ENCODE measurements at places on chromosomes 6 and 20. TPM values are rescaled to one million over a fixed set of nuclear protein-coding genes. Genes with fewer than 3 reads are reported as not detected.

DNA sequence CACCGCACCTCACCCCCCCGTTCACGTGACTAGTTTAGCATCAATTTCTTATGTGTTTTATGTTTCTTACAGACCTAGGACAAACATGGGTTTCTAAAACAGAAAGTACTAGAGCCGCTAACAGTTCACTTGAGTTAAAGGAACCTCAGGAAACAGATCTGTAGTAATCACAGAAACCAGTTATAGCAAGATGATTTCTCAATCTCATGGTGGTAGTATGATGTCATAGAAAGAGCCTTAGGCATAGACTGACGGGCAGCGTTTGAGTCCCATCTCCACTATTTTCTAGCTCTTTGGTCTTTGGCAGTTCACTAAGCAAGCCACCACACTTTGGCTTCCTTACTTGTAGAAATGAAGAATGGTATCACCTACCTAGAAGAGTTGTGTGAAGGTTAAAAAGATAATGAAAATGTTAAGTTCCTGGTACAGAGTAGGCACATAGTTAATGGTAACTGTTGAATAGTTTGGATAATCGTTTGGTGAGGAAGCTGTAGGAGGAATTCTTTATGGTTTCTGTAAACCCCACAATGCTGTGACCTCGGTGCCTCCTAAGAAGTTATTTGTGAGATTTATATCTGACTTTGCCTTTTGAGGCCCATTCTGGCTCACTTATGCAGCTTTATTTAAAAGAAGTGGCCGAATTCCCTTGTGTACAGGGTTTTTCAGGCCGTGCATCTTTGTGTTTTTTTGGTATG is 21.3 kb downstream of the CTNNBL1 start:
- DNase-seq, result no peak

- DNase-seq, result no peak
Measured at GRCh38 chr6:163099621-163100171, 314.8 kb upstream of the QKI start.

GRCh38 chr6:118554698-118555097 is 6.6 kb downstream of the PLN start:
- no peak for DNase-seq

DNA sequence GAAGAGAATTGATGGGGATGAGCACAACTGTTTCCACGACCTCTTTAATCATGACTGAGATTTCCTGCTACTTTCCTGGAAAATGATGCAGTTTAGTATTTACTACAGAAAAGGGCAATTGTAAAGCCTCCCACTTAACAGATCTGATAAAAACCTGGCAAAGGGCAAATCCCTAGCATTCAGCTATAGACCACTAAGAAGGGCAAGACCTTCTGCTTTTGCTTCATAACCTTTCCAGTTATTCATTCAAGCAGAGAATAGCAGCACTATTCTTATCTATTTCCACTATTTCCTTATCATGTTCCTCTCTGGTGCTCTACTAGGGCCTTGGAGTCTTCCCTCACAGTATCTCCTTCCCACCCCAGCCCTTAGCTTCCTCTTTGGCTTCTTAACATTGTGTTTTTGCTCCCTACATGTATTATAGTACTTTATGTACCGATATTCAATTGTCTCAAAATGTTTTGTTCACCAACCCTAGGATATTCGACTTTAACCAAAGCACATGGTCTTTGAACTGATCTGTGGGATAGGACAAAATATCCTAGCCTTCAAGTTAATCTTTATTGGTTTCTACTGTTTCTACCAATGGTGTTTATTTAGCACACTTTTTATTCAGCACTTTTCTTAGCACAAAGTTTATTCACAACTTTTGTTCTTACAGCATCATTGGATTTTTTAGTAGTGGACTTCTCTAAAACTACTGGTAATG is 32.7 kb upstream of the MANEA start:
- DNase-seq, result no peak

- DNase-seq, result no peak
Measured at GRCh38 chr6:52305411-52305810, 20.9 kb upstream of the MCM3 start.

DNA sequence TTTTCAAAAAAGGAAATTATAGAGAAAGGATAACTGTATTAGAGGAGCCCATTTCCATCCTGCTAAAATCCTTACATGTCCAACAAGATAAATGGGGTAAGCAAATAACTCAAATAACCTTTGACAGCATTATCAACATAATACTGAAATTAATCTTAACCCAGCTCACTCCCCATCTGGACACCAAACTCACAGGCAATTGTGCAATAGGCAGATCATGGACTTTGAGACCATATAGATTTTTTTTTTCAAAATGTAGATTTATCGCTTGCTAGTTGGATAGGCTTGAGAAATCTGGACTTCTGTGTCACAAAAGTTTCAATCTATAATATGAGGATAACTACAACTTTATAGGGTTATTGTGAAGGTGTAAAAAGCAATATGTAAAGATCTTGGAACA is 134.4 kb upstream of the ASCC3 start:
- DNase-seq, result no peak

DNA sequence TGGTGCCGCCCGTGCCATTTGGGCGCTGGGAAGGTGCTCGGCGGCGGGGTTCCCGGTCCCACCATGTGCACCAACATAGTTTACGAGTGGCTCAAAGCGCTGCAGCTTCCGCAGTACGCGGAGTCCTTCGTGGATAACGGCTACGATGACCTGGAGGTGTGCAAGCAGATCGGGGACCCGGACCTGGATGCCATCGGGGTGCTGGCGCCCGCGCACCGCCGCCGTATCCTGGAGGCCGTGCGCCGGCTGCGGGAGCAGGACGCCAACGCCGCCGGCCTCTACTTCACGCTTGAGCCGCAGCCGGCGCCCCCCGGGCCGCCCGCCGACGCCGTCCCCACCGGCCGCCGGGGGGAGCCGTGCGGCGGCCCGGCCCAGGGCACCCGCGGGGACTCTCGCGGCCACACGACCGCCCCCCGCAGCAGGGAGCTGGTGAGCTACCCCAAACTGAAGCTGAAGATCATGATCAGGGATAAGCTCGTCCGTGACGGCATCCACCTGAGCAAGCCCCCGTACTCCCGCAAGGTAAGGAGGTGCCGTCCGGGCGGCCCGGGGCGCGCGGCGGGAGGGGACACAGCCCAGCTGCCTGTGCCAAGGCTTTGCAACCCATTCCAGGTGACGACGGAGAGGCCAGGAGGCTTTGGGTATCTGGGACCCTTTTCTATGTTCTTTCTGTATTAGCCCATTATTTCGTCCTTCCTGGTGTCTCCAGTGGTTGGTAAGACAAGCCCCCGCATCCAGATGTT is 547 bp downstream of the SAMD5 start:
- DNase-seq, result peak; percentile 47

DNA sequence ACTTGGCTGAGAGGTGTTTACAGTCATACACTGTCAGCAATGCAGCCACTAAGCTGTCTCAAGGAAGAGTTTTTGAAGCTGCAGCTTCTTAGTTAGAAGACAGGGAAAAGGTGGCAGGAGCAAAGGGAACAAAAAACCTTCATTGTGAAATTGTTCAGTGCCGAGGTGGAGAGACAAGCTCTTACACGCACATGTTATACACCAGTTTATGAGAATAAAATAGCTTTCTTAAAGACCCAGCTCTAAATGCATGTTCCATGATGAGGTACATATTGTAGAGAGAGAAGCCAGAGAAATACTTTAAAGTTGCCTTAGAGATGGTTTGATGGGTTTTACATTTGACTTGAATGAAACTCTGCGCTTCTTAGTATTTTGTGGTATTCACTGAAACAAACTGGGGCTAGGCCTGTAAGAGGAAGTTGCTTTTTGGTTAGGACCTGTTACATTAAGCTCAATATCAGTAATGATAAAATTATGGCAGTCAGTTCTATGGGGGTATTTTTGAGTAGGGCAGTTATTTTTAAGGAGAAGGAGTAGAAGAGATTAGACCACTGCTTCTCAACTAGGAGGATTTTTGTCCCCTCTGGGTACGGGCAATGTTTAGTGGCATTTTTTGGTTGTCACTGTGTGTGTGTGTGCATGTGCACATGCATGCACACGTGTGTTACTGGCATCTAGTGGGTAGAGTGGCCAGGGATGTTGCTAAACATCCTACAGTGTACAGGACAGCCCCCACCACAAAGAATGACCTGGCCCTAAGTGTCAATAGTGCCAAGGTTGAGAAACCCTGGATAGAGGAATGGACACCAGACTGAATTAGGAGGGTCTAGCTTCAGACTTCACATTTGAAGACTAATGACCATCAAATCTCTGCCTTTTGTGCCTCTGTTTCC is 9.8 kb downstream of the NEDD9 start:
- DNase-seq, result no peak

- no peak for DNase-seq
Measured at GRCh38 chr6:45558858-45559257, 181.1 kb upstream of the SUPT3H start.

DNA sequence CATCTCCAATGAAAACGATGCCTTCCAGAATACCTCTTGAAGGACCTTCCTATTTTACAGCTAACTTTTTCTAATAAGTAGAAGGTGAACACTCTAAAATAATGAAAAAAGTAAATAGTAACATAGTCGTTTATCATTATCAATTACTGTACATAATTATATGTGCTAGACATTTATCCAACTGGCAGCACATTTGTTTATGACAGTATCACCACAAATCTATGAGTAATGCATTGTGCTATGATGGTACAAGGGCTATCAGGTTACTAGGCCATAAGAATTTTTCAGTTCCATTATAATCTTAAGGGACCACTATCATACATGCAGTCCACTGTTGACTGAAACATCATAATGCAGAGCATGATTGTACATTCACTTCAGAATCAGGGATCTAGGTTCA is 68.4 kb downstream of the ATG5 start:
- DNase-seq, result peak; percentile 47

- DNase-seq, result no peak
Measured at GRCh38 chr20:43372051-43372450, 85.6 kb upstream of the SRSF6 start.

- DNase-seq, result peak; percentile 74
Measured at GRCh38 chr6:53347921-53348370, 804 bp downstream of the ELOVL5 start.

GRCh38 chr6:142929751-142930358 is 15.1 kb downstream of the HIVEP2 start:
- no peak for DNase-seq

DNA sequence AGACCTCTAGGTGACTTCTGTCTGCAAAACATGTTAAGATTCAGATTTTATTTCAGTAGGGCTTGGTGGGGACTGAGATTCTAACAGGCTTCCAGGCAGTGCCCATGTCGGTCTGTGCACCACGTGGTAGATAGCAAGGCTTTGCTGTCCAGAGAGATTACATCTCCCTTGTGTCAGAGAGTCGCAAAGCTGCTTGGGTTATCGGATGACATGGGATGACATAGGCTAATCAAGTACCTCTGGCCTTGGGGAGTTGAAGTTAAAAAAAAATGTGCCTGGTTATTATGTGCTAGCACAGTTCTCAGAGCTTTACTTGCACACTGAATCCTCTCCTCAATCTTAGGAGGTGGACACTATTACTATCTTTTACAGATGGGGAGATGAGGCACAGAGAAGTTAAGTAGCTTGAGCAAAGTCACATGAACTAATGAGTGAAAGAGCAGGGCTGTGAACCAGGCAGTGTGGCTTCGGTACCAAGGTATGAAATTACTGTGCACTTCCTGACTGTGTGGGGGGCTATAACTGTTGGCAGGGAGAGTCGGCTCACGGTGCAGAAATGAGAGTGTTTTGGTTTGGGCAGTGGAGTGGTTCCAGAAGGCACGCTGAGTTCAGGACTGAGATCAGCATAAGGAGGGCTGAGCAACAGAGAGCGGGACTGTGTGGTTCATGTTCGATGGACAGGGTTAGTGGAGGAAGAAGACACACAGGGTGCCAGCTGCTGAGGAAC is 41.1 kb downstream of the FARS2 start:
- DNase-seq, result no peak

GRCh38 chr6:153942361-153942760 is 96.7 kb upstream of the OPRM1 start:
- DNase-seq, result no peak

DNA sequence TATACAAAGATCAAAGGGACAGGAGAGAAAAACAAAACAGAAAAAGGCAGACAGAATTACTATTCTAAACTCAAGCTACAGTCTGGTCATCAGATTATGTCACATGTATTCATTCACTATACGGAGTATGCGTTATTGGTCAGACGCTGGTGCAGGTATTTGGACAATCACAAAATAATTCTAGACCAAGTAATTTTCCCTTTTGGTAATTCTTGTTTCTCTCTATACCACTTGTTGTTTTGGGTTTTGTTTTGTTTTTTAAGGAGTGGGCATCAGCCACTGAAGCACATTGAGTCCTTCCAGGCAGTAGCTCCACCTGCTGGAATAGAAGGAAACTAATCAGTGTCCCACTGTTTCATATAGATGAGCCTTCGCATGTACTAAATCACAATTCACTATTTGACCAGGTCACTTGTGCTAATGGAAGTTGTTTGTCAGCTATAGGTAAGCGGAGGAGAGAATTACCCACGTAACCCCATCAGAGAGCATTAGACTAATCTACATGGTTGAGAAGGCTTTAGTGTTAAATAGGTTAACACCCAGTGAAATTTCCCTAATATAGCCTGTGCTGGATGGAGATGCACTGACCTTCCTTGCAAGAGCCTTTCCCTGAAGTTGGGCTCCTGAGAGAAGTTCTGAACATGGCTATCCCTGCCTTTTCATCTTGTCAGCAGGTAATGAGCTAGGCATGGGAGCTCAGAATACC is 77.9 kb downstream of the TNFAIP3 start:
- DNase-seq, result peak; percentile 42

- no peak for DNase-seq
Measured at GRCh38 chr6:89999945-90000825, 105.9 kb downstream of the GJA10 start.

GRCh38 chr6:74091136-74091793 is 395.3 kb downstream of the CD109 start:
- DNase-seq, result no peak

DNA sequence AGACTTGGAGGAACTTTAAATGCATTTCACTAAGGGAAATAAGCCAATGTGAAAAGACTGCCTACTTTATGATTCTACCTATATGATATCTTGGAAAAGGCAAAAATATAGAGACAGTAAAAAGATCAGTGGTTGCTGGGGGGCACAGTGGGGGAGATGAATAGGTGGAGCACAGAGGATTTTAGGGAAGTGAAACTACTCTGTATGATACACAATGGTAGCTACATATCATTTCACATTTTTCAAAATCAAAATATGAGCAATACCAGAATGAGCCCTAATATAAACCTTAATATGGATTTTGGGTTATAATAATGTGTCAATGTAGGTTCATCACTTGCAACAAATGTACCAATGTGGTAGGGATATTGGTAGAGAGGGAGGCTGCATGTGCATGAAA is 161.4 kb upstream of the HTR1E start:
- DNase-seq, result no peak

- no peak for DNase-seq
Measured at GRCh38 chr20:62765432-62766070, 30.7 kb upstream of the MRGBP start.

Gene NRN1
- total RNA-seq, result 20.6 TPM

Gene SERINC1
- total RNA-seq, result 227 TPM

Gene CTCFL
- total RNA-seq, result not detected

Gene DEFB118
- total RNA-seq, result not detected

Gene SLC44A4
- total RNA-seq, result not detected

Gene PHACTR2
- total RNA-seq, result 53.1 TPM

Gene GSTA3
- total RNA-seq, result not detected

Gene FAM209A
- total RNA-seq, result not detected
